ENCODE measurements at places on chromosomes 7 and 10.

DNA sequence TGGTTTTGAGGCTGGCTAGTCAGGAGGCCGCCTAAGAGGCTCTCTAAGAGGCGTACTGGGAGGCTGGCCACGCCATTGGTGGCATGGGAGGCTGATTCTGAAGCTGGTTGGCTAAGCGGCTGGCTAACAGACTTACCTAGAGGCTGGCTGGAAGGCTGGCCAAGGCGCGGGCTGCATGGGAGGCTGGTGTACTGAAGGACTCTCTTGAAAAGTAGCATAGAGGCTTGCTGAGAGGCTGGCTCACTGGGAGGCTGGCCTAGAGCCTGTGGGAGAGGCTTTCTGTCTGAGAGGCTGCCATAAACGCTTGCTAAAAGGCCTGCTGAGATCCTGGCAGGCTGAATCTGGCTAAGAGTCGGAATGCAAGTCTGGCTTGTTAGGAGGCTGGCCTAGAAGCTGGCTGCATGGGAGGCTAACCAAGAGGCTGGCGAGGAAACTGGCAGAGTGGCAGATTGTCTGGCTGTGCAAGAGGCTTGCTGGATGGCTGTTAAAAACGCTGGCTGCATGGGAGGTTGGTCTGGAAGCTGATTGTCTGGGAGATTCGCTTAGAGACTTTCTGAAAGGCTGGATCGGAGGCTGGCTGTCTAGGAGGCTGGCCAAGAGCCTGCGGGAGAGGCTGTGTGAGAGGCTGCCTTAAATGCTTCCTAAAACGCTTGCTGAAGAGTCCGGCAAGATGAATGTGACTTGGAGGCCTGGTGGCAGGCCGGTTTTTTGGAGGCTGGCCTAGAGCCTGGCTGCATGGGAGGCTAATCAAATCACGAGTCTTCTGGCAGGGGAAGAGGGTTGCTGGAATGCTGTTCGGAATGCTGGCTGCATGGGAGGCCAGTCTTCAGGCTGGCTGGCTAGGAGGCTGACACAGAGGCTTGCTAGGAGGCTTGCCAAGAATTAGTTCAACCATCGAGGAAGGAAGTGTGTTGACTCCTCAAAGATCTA is 134.2 kb downstream of the OR13A1 start:
- DNase-seq: no peak

GRCh38 chr7:76346097-76346496 is 12.7 kb downstream of the YWHAG start:
- no peak for DNase-seq

DNA sequence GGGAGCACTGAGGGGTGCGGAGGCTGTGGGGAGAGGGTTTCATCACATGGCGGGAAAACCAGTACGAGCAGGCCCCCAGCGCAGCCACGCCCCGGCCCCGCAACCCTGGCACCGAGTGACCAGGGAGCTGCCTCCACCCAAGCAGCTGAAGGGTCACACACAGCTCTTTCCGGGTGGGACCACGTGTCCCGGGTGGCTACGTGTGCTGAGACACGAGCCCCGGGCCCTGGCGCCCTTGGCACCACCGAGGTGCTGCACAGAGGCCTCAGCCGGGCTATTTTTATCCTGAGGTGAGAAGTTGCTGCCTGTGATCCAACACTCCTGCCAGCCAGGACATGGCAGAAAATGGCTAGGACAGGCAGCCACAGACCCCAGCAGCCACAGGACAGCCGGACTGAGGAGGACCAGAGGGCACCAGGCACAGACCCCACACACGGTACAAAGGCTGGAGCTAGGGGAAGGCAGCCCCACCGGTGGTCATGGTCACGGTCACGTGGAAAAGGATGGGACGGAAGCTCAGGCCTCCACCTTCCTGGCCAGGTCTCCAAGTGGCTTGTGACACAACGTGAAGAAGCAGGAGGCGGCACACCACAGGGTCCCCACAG is 223.7 kb downstream of the MAD1L1 start:
- no peak for DNase-seq

DNA sequence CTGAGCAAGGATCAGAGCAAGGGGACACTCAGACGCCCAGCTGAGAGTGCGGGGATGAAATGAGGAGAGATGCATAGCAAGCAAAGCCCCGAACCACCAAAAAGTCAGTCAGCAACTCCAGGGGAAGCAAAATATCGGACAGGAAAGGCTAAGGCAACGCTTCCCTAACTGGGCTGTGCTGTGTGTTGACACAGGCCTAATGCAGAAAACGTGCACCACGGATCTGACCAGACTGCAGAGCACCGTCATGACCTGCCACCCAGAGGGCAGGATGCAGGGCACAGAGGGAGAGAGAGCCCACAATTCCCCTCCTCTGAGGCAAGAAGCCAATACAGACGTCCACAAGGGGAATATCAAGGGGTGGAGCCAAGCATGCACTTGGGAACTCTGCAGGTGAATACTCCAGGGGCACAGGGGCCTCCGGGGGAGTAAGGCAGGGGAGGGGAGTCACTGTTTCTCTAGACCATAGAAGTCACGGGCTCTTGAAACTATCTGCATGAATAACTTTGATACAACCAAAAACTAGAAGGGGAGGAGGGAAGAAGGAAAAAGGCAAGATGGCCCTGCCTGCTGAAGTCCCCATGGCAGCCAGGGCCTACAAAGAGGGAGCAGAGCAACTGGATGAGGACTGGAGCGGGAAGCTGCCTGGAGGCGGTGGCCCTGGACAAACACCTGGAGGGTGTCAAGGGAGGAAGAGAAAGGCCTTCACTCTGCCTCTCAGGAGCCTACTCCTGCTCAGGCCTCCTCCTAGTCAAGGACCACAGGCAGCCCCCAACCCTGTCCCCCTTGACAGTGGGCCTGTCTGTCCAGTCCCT is 26.2 kb downstream of the GRID1 start:
- no peak for DNase-seq

DNA sequence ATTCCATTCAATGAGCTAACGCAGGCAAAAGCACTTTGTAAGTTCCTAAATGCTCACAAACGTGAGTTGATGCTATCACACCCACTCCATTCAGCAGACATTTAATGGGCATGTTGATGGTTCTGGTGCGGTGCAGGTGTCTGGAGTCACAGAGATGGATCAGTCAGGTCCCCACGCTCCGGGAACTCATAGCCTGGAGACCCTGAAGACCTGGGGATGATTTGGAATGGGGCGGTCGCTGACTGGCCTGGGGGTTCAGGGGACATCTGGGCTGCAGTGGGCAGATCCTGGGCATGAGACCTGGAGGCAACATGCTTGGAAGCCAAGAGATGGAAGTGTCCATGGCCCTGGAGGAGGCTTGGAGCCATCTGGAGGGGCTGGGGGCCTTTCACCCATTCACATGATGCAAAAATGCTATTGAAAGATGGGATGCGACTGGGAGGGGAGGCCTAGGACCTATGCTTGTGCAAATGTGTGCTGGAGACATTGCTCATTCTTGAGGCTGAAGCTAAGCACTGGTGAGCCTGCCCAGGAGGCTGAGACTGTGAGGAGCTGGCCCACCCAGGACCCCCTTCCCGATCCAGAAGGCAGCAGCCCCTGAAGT is 522.6 kb downstream of the GLRX3 start:
- no peak for DNase-seq

GRCh38 chr7:128112018-128112780 is 81.0 kb upstream of the LRRC4 start:
- DNase-seq: no peak
